ENCODE measurements at places on chromosomes 5 and 9. TPM values are rescaled to one million over a fixed set of nuclear protein-coding genes. Genes with fewer than 3 reads are reported as not detected.

DNA sequence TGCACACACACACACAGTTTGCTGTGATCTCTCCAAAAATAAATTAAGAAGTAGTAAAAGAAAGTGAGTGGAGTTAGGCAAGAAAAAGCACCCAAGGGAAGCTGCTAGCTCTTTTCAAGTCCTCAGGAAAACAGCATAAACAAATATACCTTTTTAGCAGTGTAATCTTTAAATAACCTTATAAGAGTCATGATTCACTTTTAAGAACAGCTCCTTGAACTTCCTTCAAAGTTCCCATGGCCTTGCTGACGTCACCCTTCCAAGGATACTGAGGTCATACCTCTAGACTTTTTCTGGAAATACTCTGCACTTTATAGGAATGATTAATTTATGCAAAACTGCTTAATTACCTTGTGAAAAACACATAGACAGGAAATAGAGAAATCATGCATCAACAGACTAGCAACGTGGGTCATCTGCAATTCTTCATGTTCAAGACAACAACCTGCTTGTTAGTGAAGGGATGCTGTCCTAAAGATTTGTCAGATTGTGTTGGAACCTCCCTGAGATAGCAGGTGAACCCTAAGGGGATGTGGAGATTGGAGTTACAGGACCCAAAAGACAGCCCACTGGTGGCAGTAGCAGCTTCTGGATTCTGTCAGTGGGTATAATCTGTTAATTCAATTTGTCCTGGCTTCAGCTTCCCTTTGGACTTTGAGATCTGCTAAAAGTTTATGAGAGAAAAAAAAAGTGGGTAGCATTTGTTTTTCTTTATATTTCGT, 229.0 kb downstream of the ELAVL2 start:
- DNase-seq = no peak

GRCh38 chr9:91711755-91712601, 238.1 kb downstream of the ROR2 start:
- no peak for DNase-seq

DNA sequence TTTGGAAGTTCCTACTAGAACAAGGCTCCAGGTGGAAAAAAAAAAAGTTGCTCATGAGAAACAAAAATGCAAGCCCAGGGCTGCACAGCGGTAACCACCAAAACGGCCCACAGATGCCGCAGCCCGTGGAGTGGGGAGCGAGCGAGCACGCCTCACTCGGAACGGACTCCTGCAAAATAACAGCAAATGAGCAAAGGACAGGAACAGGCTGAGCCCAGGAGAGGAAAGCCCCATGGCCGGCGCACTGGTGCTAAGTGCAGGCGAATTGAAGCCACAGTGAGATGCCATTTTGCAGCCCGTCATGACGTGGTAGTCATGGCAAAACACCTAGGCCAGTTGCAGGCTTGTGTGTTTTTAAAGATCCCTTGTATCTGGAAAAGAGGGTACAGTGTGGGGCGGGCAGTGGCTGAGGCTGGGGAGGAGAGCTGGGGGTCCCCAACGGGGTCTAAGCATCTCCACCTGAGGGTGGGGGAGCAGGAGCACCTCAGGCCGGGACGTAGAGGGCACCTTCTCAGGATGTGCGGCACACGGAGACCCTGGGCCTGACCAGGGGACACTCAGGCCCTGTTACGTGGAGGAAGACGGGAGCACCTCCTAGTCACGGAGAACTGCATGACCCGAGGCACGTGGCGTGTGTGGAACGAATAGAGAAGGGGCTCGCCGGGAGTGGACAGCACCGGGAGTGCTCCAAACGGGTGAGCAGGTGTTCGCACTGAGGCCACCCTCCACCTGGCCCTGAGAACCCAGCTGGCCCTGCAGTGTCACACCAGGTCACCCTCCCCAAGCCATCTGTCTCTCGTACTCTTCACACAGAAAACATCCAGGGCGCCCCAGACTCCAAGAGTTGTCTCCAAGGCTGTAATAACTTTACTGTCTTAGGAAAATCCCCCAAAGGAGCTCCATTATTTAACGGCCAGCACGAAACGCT, 10.7 kb downstream of the GRM6 start:
- DNase-seq = no peak

- DNase-seq = no peak
Measured at GRCh38 chr5:141874262-141874964, 3.8 kb downstream of the PCDH1 start.

DNA sequence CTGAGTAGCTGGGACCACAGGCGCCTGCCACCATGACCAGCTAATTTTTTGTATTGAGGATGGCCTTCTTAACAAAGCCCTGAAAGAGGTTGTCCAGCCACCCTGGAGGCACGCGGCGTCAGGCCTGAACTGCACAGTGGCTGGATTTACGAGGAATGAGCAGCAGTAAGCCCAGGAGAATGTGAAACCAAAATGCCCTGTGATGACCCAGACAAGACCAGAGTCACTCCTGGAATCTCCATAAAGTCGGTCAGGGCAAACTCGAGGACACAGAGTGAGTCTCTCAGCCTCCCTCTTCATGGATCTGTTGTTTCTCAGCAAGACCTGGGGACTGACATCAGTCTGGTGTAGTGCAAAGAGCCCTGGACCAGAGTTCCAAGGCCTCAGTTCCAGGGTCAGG, 53.2 kb upstream of the C5orf58 start:
- DNase-seq = no peak

GRCh38 chr5:139543423-139543991, 17.6 kb upstream of the UBE2D2 start:
- DNase-seq = peak; percentile 67

DNA sequence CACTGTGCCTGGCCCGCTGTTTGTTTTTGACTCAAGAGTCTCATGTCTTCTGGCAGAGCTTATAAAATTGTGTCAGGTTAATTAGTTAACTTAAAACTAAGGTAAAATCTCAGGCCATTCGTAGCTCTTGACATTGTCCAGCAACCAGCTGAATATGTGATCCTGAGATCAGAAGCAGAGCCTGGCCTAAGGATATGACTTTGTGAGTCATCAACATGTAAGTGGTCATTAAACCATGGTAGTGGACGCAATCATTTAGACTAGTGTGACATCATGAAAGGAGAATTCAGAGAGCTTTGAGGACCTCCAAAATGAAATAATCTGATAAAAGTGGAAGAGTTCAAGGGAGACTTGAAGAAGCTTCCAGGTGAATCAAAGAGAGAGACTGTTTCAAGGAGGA, 23.3 kb downstream of the SPZ1 start:
- no peak for DNase-seq

DNA sequence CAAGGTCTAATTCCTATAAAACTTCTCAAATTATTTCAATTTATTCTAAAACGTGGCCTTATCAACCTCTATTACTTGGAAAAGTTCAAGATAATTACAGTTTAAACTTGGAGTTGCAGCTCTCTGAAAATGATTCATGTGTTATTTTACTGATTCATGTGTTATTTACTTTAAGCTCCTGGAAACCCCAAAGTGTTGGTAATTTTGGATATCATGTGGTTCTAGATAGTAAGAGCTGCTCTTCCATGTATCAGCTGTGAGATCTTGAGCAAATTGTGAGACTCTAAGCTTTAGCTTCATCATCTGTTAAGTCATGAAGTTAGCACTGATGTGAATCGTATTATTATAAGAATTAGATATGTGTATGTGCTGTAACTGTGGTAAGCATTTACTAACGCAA, 749.2 kb downstream of the TLE4 start:
- DNase-seq = no peak

- DNase-seq = peak; percentile 33
Measured at GRCh38 chr9:71001780-71002386, 119.5 kb downstream of the TRPM3 start.

- DNase-seq = peak; percentile 45
Measured at GRCh38 chr5:93622240-93622885, 39.3 kb downstream of the NR2F1 start.

DNA sequence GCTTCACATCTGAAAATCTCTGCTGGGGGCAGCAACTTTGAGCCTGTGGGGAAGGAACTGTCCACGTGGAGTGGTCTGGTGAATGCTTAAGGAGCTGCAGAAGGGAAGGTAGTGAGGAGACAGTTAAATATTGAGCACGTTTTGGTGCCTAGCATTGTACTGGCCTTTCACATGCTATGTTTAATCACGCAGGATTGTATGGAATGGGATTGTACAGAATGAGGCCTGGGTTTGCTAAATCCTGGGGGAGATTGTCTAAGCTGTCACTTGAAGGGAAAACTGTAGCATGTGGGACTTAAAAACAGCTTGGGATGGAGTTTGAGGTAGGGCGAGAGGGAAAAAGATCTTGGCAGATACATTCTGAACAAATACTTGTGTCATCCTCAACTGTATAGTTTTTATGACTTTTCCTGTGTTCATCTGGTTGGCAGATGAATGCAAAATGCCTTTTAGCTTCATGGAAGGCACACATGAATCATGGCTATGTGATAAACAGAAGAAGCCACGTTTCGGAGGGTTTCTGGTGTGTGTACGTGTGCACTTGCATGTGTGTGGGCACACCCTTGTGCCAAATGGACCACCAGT, 106.6 kb downstream of the TMC1 start:
- no peak for DNase-seq

DNA sequence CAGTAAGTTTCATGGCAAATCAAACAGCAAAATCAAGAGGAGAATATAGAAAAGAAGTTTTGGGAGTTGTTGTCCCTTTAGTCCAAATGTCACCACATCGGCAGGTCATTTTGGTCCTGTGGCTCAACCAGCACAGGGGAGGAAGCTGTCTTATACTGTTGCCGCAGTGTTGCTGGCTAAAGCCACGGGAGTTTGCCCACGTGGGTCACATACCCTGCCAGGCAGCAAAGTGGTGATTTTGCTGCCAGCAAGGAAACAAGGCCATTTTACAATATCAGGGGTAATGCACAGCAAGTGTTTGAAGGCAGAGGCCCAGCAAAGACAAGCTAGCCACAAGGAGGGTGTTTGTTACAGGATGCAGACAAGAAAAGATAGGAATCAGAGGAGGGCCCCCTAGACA, 14.5 kb downstream of the GABRA6 start:
- no peak for DNase-seq

GRCh38 chr5:115813719-115814118, 2.7 kb downstream of the CDO1 start:
- no peak for DNase-seq

DNA sequence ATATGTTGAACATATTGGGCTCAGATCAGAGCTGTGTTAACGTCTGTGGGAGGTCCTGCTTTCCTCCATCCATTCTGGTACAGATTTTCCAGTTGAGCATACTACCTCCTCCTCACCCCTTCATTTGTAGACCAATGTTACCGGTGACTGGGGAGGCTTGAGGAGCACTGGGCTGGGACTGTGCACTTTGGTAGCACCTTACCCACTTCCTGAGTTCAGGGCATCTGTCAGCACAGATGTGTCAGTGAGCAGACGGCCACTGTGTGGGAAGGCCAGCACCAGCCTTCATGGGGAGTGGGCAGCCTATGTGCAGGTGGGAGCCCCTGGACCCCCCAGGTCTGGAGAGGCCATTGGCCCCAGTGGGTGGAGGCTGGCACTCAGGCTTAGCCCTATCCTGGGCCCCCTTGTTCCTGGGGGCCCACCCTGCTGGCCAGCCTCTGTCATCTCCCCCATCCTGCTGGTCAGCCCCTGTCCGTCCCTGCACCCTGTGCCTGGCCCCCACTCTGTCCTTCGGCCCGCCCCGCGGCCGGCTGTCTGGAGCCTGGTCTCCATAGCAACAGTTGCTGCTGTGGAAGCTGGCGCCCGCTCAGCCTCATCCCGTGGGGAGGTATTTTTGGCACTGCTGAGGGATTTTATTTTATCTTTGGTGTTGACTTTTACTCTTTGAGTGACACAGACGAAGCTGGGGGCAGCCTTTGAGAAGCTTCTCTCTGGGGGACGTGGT, 21.3 kb downstream of the WNK2 start:
- DNase-seq = peak; percentile 4

DNA sequence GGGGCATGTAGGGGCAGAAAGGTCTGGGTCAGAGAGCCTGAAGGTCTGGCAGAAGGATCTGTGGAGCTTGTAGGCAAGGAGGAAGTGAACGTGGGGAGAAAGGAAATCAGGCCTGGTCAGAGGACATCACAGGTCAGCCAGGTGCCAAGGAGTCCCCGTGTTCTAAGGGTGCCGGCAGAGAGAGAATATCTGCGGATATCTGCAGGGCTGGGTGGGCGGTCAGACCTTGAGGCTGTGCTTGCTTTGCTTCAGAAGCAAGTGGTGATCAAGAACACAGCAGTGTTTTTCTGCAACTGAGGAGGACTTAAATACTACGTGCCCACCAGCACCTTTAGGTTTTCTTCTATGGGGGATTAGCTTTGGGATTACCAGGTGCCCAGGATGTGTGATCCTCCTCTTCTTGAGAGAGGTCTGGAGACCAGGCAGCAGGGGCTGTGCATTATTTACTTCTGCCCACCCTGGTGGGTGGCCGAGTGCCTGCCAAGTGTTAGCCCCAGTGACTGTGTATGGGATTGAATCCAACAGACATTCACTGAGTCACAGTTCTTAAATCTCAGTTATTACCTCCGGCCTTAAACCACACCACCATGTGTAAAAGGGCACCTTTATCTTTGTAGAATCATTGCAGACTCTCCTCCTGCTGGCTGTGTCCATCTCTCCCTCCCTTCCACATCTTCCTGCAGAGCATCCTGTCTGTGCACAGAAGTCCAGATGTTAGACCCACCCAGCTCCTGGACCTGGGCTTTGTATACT, 12.5 kb upstream of the SHB start:
- no peak for DNase-seq

The ZDHHC11 gene
- 0.26 TPM for total RNA-seq

The SGCD gene
- total RNA-seq = 0.64 TPM

The RXFP3 gene
- not detected for total RNA-seq

The OR1J2 gene
- total RNA-seq = not detected

The IFNB1 gene
- total RNA-seq = not detected

The BARX1 gene
- not detected for total RNA-seq

The GFPT2 gene
- total RNA-seq = 0.13 TPM

The RORB gene
- not detected for total RNA-seq

The NEUROG1 gene
- not detected for total RNA-seq

The ANKRD20A1 gene
- total RNA-seq = 1.2 TPM

The TIMD4 gene
- total RNA-seq = not detected

The PCDHB4 gene
- under 0.01 TPM for total RNA-seq
